Epithelial cell of prostate (primary cell): ENCODE measurements at places on chromosomes 12 and 14.

- no peak for DNase-seq
Measured at GRCh38 chr14:73877790-73878189, 8.9 kb upstream of the ZNF410 start.

DNA sequence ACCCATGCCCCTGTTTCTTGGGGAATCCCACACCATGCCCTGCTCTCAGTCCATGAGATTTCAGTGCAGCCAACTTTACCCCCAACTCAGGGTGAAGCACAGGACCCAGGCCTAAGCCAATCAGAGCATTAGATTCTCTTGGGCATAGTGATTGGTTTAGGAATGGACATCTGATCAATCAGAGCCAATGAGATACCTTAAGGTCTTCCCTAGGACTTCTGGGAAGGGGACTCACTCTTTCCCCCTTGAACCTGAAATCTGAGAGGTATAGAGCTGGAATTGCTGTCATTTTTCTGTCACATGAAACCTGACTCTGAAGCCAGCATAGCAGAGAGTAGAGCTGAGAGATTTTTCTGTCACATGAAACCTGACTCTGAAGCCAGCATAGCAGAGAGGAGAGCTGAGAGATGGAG, 127.1 kb downstream of the ZFP36L1 start:
- DNase-seq, result no peak

- DNase-seq, result no peak
Measured at GRCh38 chr14:52917735-52918134, 33.1 kb downstream of the FERMT2 start.

- no peak for DNase-seq
Measured at GRCh38 chr14:102182190-102182589, 42.5 kb downstream of the WDR20 start.

GRCh38 chr12:26612203-26612602, 220.8 kb downstream of the ITPR2 start:
- no peak for DNase-seq
